Stimulated activated CD4-positive, alpha-beta T cell treated with anti-CD3 and anti-CD28 coated beads, Interleukin-1b, Interleukin-23, amount 100 ng/mL, for 4 hours (primary cell): ENCODE measurements at places on chromosomes 2 and 18.

GRCh38 chr18:34805878-34806351, 95.8 kb downstream of the DTNA start:
- no peak for DNase-seq

DNA sequence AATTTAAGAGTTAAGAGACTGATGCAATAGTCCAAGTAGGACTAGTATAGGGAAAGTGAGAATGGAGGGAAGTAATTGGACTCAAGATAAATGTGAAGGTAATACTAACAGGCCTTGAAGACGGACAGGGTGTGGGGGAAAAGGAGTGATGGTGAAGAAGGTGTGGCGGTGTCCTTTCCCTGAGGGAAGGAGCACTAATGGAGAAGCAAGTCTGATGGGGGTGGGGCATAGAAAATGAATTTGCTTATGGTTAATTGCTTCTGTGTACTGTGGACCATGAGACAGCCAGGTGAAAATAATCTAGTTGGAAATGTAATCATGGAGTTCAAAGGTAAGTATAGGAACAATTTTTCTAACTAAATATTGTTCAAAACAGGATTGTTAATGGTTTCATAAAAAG, 7.1 kb upstream of the TGOLN2 start:
- no peak for DNase-seq

DNA sequence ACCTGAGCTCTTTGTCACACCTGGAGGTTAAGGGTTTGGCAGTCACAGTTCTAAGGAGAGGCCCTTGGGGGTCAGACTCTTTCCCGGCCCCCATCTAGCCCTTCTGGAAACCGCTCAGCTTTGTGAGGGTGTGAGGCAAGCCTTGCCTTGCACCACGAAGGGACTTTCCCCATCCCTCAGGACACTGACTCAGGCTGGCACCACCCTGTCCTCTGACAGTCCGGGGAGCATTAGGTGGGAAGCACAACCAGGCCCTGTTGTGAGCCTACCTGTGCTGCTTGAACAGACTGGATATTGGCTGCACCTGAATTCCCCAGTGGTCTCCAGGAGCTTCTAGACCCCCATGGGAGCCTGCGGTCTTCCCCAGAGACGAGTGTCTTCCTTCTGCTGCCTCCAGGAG, 47.0 kb upstream of the GBX2 start:
- no peak for DNase-seq

DNA sequence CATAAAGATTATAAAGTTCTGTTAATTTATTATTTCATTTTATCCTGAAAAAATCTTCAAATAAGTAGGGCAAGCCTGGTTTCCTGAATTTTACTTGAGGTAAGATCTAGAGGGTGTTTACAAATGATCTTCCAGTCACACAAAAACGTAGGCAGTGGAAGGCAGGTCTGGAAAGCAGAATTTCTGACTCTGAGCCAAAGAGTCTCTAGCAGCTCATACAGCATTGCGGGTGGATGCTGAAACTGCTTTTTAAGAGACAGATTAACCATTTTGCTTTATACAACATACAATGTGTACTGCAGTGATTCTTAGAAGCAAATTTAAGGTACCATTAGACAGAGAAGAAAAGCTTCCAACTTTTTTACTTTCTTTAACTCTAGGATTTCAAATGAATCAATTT, 117.0 kb downstream of the FTCDNL1 start:
- DNase-seq: no peak

DNA sequence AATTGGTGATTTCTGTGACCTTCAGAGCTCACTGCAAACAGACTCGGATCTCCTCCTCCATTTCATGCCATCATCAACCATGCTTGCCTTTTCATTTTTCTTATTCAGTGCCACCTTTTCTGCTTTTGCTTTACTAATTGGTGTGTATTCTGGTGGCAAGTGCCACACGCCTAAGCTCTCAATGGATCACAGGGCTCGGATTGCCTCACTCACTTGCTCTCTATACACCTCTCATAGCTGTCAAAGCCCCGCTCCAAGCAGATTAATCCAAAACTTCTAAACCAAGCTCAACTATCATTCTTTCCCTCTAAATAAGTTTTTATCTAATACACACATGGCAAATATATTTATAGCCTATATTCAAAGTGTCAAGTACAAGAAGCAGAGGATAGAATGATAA, 86.4 kb downstream of the PLEKHM3 start:
- DNase-seq: no peak

GRCh38 chr2:240956171-240956934, 42.1 kb upstream of the SNED1 start:
- no peak for DNase-seq

DNA sequence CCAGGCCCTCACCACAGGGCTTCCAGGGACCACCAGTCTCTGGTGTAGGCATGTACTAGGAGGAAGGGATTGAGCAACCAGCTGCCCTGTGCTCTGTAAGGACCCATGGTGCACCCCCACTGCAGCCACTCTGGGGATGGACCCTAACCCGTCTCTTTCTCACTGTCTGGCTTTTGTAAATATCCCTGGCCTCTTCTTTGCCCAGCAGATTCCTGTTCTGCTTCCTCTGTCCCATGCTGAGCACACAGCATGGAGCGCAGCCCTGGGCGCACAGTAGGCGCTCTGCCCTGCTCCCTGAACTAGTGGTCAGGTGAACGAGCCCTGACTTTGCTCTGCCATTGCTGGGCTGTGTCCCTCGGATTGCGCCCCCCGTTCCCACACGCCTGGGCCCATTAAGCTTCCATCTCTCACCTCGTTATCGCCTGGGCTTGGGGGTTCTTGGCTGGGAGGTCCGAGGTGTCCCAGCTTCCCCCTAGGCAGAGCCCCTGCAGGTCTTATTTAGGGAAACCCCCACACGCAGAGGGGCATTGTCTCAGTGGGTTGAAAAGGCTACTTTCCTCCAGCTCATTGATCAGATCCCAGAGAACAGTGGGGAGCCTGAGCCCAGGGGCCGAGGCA, 162.1 kb downstream of the MYCN start:
- no peak for DNase-seq

GRCh38 chr18:76374330-76375281, 120.4 kb downstream of the ZNF516 start:
- DNase-seq: no peak

DNA sequence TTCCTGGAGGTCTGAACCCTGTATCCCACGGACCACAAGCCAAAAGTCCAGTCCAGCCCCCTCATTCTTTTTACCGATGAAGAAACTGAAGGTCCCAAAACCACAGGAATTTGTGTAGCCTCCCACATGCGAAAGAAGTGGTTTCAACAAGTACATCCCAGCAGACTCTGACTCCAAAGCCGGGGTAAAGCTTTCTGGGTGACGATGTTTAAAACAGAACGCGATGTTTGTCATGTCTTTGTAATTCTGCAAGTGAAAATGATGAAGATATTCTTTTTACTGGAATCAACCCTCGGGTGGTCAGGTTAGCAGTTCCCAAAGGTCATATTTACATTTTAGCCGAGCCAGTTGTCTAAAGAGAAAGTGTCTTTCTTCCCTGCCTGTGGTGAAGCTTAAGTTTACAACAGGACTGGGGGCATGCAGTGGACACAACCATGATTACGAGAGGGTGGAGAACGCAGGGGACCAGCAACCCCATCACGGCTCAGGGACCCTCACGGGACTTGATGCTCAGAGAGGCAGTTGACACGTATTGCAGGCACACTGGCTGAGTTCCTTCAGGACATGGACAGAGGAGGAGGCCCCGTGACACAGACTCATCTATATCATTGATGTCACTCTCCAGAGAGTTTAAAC, 17.8 kb upstream of the TMEM131 start:
- no peak for DNase-seq

GRCh38 chr2:8002765-8003393, 679.0 kb upstream of the ID2 start:
- no peak for DNase-seq

DNA sequence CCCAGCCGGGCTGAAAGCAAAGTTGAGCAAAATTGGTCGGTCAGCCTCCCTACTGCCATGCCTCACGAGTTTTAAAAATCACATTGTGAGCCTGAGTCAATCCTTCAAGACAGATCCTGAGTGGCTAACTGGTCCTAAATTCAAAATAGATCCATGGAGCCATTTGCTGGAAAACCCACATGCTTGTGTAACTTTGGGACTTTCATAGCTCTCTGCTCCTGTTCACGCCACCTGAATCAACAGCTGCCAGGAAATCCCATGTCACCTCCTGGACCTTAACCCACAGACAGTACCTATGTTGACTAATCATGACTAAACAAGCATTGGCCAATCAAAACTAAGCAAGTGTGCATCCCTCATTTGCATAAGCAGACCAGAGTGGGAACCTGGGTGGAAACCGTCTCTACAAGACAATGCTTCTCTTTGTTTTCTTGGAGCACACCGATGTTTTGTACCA, 42.8 kb upstream of the LDLRAD4 start:
- DNase-seq: no peak

DNA sequence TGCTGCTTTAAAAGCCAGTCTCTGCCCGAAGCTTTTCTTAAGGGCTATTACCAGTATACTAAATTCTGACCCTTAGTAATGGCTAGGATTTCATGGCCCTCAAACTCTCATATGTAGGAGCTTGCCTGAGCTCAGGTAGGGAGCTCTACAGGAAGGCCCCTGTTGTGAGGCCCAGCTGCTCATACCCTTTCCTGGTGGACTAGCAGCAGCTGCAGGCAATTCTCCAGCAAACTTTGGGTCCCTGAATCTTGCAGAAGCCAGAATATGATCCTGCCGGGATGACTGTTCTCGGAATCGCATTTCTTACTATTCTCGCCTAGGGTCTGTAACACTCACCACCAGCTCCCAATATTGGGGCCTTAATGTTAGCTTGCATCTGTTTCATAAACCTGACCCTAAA, 106.4 kb upstream of the SERTAD2 start:
- no peak for DNase-seq

DNA sequence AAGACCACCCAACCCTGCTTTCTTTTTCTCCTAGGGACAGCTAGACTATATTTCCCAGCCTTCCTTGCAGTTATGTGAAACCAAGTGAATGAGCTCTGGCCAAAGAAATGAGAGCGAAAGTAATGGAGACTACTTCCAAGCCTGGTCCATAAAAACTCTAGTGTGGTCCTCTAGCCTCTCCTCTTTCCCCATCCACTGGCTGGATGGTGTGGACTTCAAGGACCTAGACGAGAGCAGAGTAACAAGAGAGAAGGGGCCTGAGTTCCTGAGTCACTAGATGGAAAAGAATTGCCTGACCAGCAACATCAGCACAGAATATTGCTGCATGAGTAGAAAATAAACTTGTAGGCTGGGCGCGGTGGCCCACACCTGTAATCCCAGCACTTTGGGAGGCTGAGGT, 2.9 kb upstream of the TMSB10 start:
- DNase-seq: no peak

GRCh38 chr2:199309411-199309810, 148.3 kb downstream of the SATB2 start:
- no peak for DNase-seq

DNA sequence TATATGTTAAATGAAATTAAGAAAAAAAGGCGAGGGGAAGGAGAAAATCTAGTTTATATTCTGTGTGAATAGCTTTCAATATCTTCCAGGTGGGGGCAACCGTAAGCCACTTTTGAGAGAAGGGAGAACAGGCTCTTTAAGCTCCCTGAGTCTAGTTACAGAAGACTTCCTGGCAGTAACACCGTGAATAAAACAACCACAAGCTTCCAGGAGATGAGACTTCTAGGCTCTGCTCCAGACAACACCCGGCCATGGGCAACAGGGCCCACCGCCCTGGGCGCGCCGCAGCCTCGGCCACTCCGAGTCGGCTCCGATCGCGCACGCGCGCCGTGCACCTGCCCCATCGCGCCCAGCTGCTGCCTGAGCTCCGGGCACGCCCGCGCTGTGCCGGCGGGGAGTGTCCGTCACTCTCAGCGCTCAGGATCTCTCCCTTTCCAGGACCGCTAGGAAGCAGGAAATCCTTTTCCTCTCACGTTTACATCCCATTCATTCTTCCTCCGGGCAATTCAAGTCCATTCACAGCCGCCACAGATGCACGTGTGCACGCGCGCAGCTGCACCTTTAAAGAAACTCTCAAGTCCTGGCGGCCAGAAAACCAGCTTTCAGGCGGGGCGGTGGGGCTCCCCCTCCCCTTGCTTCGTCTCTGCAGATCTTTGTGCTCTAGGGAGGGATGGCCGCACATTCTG, 19.4 kb upstream of the PAX3 start:
- no peak for DNase-seq

DNA sequence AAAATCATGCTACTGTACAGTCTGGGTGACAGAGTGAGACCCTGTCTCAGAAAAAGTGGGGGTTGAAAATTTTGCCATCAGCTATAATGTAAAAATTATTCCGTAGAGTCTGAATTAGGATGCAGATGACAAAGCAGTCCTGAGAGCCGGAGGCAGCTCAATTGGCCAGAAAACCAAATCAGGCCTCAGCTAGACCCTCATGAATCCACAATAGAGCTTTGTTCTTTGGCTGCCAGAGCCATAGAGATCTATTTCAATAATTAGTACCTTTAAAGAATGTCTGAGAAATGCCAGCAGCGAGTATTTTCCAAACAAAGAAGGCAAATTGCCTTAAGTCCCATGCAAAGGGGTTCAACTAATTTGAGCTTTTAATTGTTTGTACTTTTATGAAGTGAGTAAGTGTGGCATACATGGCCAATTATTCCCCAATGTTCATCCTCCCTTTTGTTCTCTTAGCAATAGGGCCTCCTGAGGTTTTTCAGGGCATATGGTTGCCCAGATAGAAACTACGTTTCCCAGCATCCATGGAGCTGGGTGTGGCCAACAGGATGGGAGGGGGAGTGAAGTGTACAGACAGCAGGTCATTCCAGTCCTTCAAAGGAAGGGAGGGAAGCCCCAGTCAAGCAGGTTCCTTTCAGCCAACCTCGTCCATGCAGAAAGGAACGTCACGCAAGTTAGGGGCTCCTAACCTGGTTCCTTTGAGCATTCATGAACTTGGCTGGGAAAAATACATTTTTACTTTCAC, 211.3 kb upstream of the APCDD1 start:
- DNase-seq: no peak

DNA sequence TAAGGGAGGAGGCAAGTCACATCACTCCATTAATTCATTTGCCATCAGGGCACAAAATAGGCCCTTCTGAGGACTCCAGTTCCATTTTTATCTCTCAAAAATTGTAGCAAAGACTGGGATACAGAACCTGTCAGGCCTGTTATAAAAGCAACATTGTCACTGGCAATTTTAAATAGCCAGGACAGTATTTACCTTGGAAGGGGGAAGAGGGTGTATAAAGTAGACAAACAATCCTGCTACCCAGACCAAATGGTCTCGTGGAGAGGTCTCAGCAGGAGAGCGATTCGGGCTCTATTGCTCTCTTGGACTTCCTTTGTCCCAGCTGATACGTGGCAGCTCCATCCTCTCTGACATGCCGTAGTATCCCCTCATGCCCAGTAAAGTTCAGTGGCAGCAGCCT, 740.3 kb upstream of the HS6ST1 start:
- DNase-seq: no peak

GRCh38 chr2:39743269-39743776, 35.7 kb downstream of the THUMPD2 start:
- no peak for DNase-seq
